ENCODE measurements at places on chromosomes 7 and 10. TPM values are rescaled to one million over a fixed set of nuclear protein-coding genes. Genes with fewer than 3 reads are reported as not detected.

- H3K27me3 ChIP-seq, result no peaks in the 10 kb centered on the region
- no peak for DNase-seq
- no peaks in the 10 kb centered on the region for H3K4me1 ChIP-seq
- H3K36me3 ChIP-seq, result no peaks in the 10 kb centered on the region
- no peak overlapping the region for H3K4me3 ChIP-seq
Measured at GRCh38 chr7:119197877-119198527, 973.5 kb downstream of the ANKRD7 start.

- H3K27me3 ChIP-seq, result no peaks in the 10 kb centered on the region
- no peaks in the 10 kb centered on the region for H3K4me1 ChIP-seq
- DNase-seq, result no peak
- no peak overlapping the region for H3K27ac ChIP-seq
Measured at GRCh38 chr10:44376472-44377099, 8.3 kb downstream of the CXCL12 start.

GRCh38 chr10:70432561-70433263 lies 8.8 kb downstream of the NODAL start:
- peaks cover 35% of the 10 kb centered on the region for H3K4me1 ChIP-seq
- H3K27ac ChIP-seq, result peak overlapping the region; percentile 59
- peaks cover 9% of the 10 kb centered on the region for H3K36me3 ChIP-seq
- H3K27me3 ChIP-seq, result no peaks in the 10 kb centered on the region

- no peaks in the 10 kb centered on the region for H3K27me3 ChIP-seq
- H3K36me3 ChIP-seq, result no peaks in the 10 kb centered on the region
- H3K27ac ChIP-seq, result no peak overlapping the region
Measured at GRCh38 chr10:64798297-64798696, 1277.1 kb downstream of the REEP3 start.

RBP4 gene
- not detected for polyA plus RNA-seq

GRCh38 chr7:125563964-125564529 lies 634.4 kb upstream of the POT1 start:
- H3K4me1 ChIP-seq, result no peaks in the 10 kb centered on the region
- no peaks in the 10 kb centered on the region for H3K27me3 ChIP-seq
- H3K36me3 ChIP-seq, result no peaks in the 10 kb centered on the region
- no peak overlapping the region for H3K27ac ChIP-seq
- no peak for DNase-seq

DNA sequence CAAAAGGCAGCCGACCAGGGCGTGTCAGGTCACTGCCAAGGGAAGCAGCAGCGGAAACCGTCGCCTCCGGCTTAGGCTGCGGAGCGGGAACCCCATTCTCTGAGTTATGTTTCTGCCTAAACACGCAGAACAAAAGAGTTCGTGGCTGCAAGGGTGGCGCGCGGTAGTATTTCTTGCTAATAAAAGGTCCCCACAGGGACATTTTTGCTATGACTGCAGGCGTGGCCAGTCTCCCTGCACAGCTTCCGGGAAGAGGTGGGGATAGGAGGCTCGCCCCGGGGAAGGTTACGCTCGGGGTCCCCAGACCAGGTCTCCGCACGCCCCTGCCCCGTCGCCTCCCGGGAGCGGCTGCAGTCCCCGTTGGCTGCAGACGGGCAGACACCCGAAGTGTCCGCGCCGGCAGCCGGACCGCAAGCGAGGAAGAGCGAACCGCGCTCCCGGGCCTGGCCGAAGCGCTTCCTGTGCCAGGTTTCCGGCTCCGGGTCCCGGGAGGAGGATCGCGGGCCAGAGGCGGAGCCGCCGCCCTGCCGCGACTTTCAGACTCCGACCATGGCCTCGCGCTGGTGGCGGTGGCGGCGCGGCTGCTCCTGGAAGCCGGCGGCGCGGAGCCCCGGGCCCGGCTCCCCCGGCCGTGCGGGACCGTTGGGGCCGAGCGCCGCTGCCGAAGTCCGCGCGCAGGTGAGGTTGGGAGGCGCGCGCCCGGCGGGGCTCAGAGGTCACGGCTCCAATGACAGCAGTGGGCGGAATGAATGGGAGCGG lies at the start of gene PDSS1:
TSS of gene PDSS1 (plus strand) at position 539 of the 759 bp plus-strand sequence. CDS start at position 550, 11 bp downstream.
- peak; percentile 88 for DNase-seq
- peaks cover 20% of the 10 kb centered on the region for H3K4me1 ChIP-seq
- no peaks in the 10 kb centered on the region for H3K27me3 ChIP-seq
- H3K36me3 ChIP-seq, result peaks cover 3% of the 10 kb centered on the region

DNA sequence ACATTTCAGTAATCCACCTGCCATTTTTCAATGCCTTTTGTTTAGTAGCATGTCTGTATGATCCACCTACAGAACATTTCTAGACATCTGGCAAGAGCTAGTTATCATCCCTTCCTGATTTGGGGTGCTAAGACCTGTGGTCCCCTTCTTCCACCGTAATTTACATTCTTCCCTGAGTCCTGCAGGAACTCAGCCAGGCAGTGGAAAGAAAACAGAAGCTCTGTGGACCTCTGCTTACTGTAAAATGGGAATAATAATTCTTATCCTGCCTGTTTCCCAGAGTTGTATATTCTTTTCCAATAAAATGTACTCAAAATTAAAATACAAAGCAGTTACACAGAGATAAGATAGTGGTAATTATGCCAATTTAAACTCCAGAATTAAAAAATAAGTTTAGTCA lies 126.9 kb downstream of the TCF7L2 start:
- H3K4me3 ChIP-seq, result no peak overlapping the region
- H3K36me3 ChIP-seq, result no peaks in the 10 kb centered on the region
- no peak overlapping the region for H3K27ac ChIP-seq
- no peaks in the 10 kb centered on the region for H3K27me3 ChIP-seq
- H3K4me1 ChIP-seq, result no peaks in the 10 kb centered on the region
- no peak for DNase-seq

C10orf53 gene
- polyA plus RNA-seq, result not detected

GRCh38 chr7:130095812-130096211 lies 25.5 kb downstream of the KLHDC10 start:
- H3K4me1 ChIP-seq, result no peaks in the 10 kb centered on the region
- no peak for DNase-seq
- no peak overlapping the region for H3K4me3 ChIP-seq
- H3K36me3 ChIP-seq, result no peaks in the 10 kb centered on the region
- H3K27me3 ChIP-seq, result no peaks in the 10 kb centered on the region

RBP3 gene
- polyA plus RNA-seq, result not detected

DNA sequence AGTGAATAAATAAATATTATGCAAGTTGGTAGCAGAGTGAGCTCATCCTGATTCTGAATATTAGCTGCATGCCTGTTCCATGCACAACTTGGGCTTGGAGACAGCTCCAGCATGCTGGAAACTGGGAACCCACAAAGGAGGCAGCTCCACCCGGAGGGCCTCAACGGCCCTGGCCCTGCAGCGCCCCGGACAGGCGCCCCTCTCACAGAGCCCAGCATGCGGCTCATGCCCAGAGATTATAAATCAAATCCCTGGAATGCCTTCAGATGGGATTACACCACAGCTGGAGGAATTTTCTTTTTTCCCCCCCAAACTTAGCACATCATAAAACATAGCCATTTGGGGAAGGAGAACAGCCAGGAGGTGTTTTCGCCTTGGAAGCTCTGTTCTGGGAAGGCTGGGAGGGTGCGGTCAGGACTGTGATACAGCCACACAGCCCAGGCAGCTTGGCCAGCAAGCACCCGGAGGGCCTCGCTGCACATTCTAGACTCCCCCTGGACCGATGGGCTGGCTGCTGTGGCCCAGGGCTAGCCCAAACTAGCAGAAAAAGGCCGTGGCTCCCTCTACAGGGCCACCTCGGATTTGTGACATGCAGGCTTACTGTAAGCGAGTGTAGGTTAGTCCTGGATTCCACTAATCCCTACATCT lies 102.4 kb downstream of the PTPN20 start:
- no peaks in the 10 kb centered on the region for H3K27me3 ChIP-seq
- no peak for DNase-seq
- H3K27ac ChIP-seq, result no peak overlapping the region
- no peak overlapping the region for H3K4me3 ChIP-seq
- no peaks in the 10 kb centered on the region for H3K4me1 ChIP-seq

GRCh38 chr7:45717537-45718235 lies 143.5 kb downstream of the ADCY1 start:
- no peaks in the 10 kb centered on the region for H3K4me1 ChIP-seq
- no peak overlapping the region for H3K27ac ChIP-seq

HABP2 gene
- not detected for polyA plus RNA-seq

GRCh38 chr10:75202321-75203045 lies 8.1 kb upstream of the VDAC2 start:
- H3K27ac ChIP-seq, result no peak overlapping the region
- H3K4me3 ChIP-seq, result no peak overlapping the region
- DNase-seq, result no peak
- H3K36me3 ChIP-seq, result no peaks in the 10 kb centered on the region

DNA sequence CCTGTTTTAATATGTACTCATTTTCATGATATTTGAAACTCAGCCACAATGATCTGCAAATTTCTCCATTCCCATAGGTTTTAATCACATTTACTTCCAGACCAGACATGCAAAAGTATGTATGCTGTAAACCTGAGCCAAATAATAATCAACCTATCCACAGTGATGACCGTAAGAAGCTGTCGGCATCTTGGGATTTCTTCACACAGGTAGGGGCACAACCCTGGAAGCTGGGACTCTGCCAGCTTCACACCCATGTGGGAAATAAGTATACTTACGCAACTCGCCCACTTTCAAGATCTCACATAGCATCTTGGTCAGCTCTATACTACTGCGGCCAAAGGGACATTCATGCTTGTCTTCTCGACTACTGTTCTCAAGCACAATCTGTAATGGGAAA lies 352.3 kb downstream of the ELMO1 start:
- H3K27me3 ChIP-seq, result no peaks in the 10 kb centered on the region
- peaks cover 41% of the 10 kb centered on the region for H3K36me3 ChIP-seq
- H3K27ac ChIP-seq, result no peak overlapping the region
- DNase-seq, result no peak
- no peaks in the 10 kb centered on the region for H3K4me1 ChIP-seq
- H3K4me3 ChIP-seq, result no peak overlapping the region

IRF5 gene
- polyA plus RNA-seq, result 18.8 TPM

DNA sequence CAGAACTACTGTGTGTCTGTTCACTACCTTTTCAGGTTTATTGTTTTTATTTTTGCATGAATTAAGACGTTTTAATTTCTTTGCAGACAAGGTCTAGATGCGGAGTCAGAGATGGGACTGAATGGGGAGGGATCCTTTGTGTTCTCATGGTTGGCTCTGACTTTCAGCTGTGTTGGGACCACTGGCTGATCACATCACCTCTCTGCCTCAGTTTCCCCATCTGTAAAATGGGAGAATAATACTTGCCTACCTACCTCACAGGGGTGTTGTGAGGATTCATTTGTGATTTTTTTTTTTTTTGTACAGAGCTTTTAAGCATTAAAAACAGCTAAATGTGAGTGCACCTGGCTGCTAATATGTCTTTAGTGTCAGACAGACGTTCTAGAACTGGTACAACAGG lies 34.4 kb downstream of the PRF1 start:
- H3K27ac ChIP-seq, result no peak overlapping the region
- H3K4me3 ChIP-seq, result no peak overlapping the region
- H3K27me3 ChIP-seq, result no peaks in the 10 kb centered on the region
- no peaks in the 10 kb centered on the region for H3K36me3 ChIP-seq

EIF3B gene
- polyA plus RNA-seq, result 85.5 TPM

GPR158 gene
- polyA plus RNA-seq, result not detected

DNA sequence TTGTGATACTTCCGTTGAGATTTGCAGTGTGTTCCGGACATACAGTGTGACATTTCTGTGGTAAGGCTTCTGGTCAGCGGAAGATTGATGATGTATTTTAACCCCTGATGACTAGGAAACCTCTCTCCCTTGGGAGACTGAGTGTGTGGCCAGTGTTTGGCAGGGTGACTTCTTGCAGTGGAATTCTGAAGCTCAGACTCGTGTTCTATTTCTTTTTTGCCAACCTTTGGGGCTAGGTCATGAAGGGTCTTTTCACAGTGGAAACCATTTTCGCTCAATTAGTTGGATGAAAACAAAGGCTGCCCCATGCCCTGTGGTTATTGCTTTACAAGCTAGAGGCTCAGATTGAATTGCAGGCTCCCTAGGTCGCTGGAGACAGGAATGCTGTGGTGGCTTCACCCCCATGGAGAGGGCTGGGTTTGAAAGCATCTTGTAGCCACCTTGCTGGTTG lies 288.9 kb downstream of the BBS9 start:
- no peaks in the 10 kb centered on the region for H3K4me1 ChIP-seq
- no peak for DNase-seq
- no peak overlapping the region for H3K4me3 ChIP-seq
- H3K27ac ChIP-seq, result no peak overlapping the region
- no peaks in the 10 kb centered on the region for H3K36me3 ChIP-seq

GRCh38 chr10:103458720-103459119 lies at the start of gene CALHM1:
Gene CALHM1, minus strand, starts transcription at chr10:103458900. Its CDS starts 149 bp downstream, at chr10:103458751.
- no peaks in the 10 kb centered on the region for H3K36me3 ChIP-seq
- no peaks in the 10 kb centered on the region for H3K27me3 ChIP-seq
- H3K4me3 ChIP-seq, result no peak within 1 kb of the TSS
- DNase-seq, result peak; percentile 42

DNA sequence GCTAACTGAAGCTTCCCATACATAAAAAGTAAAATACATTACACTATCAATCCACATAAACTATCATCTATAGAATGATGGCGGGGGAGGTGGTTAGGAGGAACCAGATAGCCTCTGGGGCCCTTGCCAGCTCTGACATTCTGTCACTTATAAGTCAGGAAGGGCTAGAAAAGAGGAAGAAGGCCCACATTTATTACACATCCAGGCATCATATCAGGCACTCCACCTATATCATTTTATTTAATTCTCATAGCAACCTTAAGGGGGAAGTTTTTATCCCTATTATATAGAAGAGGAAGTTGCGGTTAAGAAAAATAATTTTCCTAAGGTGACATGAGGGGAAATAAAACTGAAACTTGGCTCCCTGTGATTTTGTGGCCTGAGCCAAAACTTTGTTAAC lies 29.9 kb downstream of the HEPACAM2 start:
- peaks cover 31% of the 10 kb centered on the region for H3K27me3 ChIP-seq
- no peaks in the 10 kb centered on the region for H3K36me3 ChIP-seq
- no peak for DNase-seq
- H3K4me1 ChIP-seq, result no peaks in the 10 kb centered on the region
- H3K4me3 ChIP-seq, result no peak overlapping the region

- peaks cover 3% of the 10 kb centered on the region for H3K36me3 ChIP-seq
- H3K4me3 ChIP-seq, result no peak overlapping the region
- H3K27me3 ChIP-seq, result no peaks in the 10 kb centered on the region
- H3K27ac ChIP-seq, result no peak overlapping the region
- H3K4me1 ChIP-seq, result no peaks in the 10 kb centered on the region
- no peak for DNase-seq
Measured at GRCh38 chr10:16626697-16627096, 105.0 kb upstream of the C1QL3 start.

GRCh38 chr7:129615018-129615417 lies 3.5 kb downstream of the NRF1 start:
- H3K36me3 ChIP-seq, result no peaks in the 10 kb centered on the region
- DNase-seq, result no peak
- H3K27ac ChIP-seq, result no peak overlapping the region

GRCh38 chr7:32428546-32428945 lies 61.6 kb downstream of the LSM5 start:
- no peak for DNase-seq
- H3K27me3 ChIP-seq, result peaks cover 16% of the 10 kb centered on the region
- H3K36me3 ChIP-seq, result no peaks in the 10 kb centered on the region
- H3K27ac ChIP-seq, result no peak overlapping the region
- H3K4me1 ChIP-seq, result no peaks in the 10 kb centered on the region

- H3K36me3 ChIP-seq, result no peaks in the 10 kb centered on the region
- no peaks in the 10 kb centered on the region for H3K4me1 ChIP-seq
- H3K4me3 ChIP-seq, result no peak overlapping the region
- H3K27me3 ChIP-seq, result no peaks in the 10 kb centered on the region
- DNase-seq, result no peak
Measured at GRCh38 chr7:56537952-56538351, 421.7 kb upstream of the NUPR2 start.

- H3K4me1 ChIP-seq, result peaks cover 34% of the 10 kb centered on the region
- no peaks in the 10 kb centered on the region for H3K27me3 ChIP-seq
- no peaks in the 10 kb centered on the region for H3K36me3 ChIP-seq
- DNase-seq, result no peak
Measured at GRCh38 chr7:620056-620455, 100.4 kb upstream of the PDGFA start.

Data from CD4-positive, CD25-positive, alpha-beta regulatory T cell (primary cell).